ENCODE measurements at places on chromosomes 13 and 19.

GRCh38 chr13:77386046-77386445, 59.2 kb upstream of the MYCBP2 start:
- DNase-seq = peak; percentile 60

GRCh38 chr19:29685326-29685725, 20.1 kb downstream of the PLEKHF1 start:
- no peak for DNase-seq

- DNase-seq = no peak
Observed at GRCh38 chr19:30160426-30160825, 211.8 kb upstream of the ZNF536 start.

- DNase-seq = peak; percentile 96
Observed at GRCh38 chr13:44917589-44918325, 71.5 kb downstream of the NUFIP1 start.

DNA sequence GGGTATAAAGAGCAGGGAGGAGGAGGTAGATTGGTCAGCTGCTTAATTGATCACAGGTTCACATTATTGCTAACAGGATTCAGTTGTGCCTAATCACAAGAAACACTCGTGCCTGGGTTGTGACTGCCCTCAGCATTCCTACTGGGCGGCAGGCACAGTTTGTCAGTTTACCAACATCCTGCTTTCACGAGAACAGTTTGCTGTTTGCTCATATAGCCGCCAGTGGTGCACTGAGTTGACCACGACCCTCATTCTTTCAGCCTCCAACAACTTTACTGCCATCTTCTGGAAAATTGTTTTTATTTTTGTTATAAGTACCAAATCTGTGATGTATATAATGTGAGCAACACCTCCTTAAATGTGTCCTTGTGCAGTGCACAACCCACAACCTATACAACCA, 16.2 kb upstream of the IFT88 start:
- peak; percentile 22 for DNase-seq

DNA sequence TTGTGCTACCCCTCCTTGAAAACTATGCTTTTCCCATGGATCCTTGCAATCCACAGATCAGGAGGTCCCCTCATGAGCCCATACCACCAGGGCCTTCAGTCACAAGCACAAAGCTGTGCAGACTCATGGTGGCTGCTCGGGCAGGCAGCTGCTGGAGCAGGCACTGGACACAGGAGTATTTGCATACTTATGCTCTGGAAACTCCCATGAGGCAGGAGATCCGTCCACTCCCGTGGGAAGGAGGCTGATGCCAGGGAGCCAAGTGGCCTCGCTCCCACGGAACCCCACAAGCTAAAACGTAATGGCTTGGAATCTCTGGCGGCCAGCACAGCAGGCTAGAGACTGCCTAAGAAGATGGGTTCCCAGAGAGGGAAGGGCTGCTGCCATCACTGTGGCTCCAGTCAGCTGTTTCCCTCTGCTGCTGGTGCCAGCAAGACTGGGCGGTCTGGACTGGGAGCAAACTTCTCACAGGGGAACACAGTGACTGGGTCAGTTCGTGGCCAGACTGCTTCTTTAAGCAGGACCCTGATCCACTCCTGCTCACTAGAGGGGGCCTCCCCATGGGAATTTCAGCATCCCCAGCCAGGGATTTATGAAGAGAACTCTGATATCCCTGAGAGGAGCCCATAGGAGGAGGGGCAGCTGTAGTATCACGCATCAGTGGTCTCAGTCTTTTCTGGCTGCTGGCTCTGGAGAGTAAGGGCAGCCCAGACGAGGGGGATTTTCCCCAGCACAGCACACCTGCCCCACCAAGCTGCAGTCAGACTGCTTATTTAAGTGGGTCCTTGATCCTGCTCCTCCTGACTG, 370.3 kb upstream of the ATXN8OS start:
- DNase-seq = no peak

DNA sequence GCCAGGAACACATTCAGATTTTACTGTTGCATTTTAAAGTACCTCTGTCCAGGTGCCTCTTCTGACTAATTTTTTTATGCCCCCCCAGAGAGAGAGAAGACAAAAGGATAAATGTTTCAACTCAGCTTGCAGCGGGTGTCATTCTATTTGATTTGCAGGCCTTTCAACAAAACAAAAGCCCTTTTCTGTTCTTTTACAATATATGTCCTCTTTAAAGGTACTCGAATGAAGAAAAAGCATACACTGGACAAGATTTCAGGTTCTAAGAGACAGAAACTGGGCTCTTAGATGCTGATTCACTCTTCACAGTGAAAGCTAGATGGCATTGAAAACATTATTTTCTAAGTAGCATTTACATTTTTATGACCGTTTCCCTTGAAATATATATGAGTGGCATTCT, 2.9 kb upstream of the FRY start:
- DNase-seq = no peak

DNA sequence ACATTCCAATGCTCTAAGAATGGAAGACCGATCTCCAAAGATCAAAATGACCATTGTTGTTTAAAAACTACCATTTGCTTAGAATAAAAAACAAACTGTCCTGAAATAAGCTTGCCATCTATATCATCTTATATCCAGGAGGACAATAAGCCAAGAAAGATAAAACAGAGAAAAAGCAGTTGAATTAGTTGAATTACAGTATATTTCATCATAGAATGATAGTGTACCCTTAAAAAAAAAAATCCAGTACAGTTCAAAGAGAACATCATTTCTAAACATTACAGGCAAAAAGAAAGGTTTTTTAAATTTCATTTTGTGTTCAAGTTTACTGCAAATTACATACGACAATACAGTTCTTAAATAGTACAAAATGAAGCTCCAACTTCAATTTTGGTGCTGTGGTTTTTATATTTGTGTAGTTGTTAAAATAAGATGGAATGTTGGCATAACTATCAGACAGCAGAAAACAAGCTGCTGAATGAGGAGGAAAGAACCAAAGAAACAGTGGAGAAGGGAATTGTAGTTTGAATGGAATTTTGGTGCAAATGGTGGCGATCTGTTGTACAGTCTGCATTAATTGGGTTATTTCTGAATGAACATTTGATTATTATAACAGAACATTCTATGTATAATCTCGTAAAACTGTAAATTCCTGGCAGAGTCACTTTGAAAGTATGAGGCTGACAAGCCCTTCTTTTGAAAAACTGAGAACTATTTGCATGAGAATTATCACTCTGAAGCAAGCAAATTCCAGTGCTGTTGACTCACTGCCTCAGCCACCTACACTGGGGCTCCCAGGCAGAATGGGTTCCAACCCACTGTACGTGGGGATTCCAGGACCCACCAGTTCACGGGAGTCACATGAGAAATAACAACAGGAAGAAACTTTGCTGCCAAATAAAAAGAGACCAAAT, 37.7 kb downstream of the LHFPL6 start:
- DNase-seq = peak; percentile 98

DNA sequence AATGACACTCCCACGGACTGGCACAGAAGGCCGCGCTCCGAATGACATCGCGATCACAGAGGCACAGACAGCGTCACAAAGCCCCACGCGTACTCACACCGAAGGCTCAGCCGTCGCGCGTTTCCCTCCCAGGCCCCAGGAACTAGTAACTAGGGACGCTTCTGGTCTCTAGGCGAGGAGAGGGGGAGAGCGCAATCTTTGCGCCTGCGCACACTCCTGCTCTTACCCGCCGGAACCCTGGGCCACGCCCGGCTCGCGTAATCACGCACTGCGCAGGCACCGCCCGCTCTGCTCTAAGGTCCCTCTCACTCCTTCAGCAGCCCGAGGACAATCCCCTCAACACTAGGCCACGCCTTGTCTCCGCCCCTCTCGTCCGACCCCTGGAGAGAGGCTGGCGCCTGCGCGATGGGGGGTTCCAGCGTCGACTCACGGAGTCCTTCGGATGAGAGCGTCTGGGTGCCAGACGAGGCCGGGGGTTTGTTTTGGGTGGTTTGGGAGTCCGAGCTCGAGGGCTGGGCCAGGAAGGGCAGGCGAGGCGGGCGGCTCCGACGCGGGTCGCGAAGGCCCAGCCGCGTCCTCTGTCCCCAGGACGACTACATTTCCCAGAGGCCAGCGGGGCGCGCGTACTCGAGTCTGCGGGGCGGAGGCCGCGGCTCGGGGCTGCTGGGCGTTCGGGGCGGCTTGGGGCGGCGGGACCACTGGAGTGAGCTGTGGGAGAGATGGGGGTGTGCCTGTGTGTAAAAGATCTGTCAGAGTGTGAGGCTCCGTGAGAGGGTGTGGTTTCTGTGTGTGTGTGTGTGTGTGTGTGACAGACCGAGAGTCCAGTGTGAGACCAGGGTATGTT, at the start of gene ZNF471:
TSS of gene ZNF471 (plus strand) at position 410 of the 844 bp plus-strand sequence. CDS start 3,717 bp downstream, outside the sequence.
- DNase-seq = peak; percentile 98

DNA sequence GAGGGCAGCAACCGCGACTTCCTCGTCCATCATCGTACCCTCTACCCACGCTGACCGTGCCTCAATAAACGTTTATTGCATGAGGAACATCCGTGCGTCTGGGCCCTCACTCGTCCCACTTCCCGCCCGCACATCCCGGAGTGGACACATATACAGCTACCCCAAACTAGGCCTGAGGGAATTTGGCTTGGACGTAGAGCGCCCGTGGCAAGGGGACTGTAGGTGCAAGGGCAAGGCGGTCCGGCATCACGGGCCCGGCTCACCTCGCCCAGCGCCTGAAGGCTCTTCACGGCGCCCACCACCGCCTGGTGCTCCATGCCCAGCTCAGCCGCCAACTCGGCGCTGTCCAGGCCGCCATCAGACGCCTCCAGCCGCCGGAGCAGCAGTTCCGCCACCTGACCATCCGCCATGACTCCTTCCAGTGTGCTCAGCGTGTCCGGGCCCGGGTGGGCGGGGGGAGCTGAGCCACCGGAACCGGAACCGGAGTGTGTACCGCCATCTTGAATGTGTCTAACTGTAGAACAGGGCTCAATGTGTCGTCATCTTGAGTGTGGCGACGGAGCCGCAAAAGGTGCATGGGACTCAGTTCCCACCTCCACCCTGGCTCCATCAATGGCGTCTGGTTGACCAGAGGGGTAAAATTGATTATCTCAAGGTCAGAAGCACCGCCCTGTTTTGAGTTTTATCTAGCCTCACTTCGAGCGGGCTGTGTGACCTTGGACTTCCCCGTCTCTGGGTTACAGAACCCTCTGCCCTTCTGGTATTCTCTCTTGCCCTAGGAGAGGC, at the start of gene FARSA:
TSS of gene FARSA (minus strand) at position 425 of the 786 bp plus-strand sequence. CDS start at position 410, 15 bp downstream.
- peak; percentile 90 for DNase-seq

DNA sequence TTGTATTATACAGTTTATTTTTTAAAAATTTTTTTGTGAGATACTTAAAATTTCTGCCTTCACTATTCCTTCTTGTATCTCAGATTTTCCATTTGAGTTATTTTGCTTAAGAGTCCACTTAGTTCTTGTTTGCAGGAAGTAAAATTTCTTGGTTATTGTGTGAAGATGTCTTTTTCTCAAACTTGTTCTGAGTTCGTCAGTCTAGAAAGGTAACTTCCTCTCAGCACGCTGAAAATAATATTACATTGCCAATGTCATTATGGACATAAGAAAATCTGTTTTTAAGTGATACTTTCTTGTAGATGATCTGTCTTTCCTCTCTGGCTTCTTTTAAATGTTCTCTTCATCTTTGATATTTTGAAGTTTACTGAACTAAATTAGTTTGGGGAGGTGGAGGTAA, 731.7 kb upstream of the GPC6 start:
- DNase-seq = no peak

- DNase-seq = peak; percentile 75
Observed at GRCh38 chr13:43284162-43284561, 260.8 kb downstream of the DNAJC15 start.

DNA sequence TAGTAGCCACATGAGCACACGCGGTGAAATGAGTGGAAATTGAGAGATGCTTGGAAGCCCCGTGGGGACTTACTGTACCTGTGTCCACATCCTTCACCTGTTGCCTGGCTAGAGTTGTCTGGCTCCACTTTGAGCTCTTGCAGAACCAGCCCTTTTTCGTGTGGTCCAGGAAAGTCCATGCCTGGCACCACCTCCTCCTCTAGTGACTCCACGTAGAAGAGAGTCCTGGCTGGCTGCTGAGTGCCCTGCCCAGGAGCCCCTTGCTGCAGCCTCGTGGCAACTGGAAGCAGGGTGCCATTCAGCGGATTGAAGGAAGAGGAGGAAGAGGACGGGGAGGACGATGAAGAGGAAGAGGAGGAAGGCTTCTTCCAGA, 515 bp upstream of the ATXN8OS start:
- no peak for DNase-seq

DNA sequence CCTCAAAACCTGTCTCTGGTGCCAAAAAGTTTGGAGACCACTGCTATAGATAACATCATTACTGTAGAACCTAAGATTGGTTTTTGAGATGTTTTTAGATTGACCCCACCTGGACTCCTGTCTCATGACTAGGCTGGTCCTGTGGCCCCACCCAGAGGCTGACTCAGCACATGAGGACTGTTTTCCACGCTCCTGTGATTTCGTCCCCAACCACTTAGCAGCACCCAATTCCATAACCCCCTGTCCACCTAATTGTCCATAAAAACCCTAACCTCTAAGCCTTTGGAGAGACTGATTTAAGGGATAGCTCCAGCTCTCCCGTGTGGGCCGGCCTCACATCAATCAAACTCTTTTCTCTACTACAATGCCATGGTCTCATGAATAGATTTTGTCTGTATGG, 25.6 kb upstream of the GAS6 start:
- no peak for DNase-seq

DNA sequence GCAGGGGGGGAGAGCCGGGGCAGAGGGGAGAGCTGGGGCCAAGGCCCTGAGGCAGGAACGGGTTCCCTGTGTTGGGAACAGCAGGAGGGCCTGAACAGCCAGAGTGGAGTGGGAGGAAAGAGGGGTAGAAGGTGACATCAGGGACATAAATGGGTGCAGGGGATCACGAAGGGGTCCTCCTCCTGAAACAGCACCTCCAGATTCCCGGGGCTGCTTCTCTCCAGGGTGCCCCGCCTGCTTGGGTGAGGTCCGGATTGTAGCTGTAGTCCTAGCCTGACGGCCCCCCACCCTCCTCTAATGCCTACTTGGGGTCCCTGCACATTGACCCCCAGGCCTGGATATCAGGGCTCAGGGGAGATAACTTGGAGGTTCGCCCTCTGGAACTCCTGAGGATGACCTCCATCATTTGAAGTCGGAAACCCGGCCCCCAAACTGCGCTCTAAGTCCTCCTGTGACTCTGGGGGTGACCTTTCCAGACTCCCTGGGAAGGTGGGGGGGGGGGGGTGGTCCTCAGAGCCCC, 473 bp upstream of the SCN1B start:
- DNase-seq = no peak

- no peak for DNase-seq
Observed at GRCh38 chr13:111329641-111330040, 9.2 kb downstream of the TEX29 start.

DNA sequence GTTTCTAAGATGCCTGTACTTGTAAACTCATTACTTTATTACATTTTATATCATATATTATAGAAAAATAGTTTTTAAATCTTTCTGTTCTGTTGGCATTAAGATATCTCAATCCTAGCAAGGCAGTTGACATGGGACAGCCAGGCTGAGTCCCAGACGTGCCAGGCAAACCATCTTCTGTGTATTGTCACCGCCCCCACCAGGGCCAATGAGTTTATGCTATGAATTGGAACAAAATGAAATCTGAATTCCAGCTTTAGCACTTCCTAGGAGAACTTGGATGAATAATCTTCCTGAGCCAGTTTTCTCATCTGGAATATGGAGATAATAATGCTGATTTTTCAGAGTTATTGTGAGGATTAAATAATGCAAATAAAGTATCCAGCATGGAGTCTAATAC, 79.9 kb upstream of the GSX1 start:
- peak; percentile 15 for DNase-seq

- no peak for DNase-seq
Observed at GRCh38 chr13:89755729-89756492, 1591.6 kb upstream of the MIR17HG start.

- DNase-seq = peak; percentile 33
Observed at GRCh38 chr13:46683676-46684260, 113.2 kb downstream of the ESD start.

Data from EH (cell line).